Bone marrow (tissue), 2 donors: ENCODE measurements at places on chromosomes 7 and 10.

- no peak for DNase-seq
These were observed 164.3 kb upstream of the PODXL start for GRCh38 chr7:131720703-131721102.

- no peak for DNase-seq
These were observed 174.9 kb downstream of the GALNT11 start for GRCh38 chr7:152200395-152200794.

DNA sequence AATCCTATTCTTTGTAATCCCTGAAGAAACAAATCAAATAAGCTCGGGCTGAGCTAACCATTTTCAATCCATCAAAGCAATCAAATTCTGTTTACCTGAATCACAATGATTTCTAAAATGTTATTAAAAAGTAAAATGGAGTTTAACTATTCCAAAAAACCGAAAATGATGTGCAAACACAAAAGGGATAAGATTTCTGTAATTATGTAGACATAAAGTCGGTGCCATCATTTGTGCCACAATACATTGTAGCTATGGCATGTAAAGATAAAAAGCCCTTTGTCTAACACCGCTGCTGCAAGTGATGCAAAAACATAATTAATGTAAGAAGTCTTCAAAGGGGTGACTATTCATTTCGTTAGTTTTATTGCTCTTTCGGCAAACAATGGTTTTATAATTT is 125.1 kb upstream of the FAM204A start:
- no peak for DNase-seq

- no peak for DNase-seq
These were observed 156.1 kb downstream of the WDR11 start for GRCh38 chr10:121007264-121007663.

DNA sequence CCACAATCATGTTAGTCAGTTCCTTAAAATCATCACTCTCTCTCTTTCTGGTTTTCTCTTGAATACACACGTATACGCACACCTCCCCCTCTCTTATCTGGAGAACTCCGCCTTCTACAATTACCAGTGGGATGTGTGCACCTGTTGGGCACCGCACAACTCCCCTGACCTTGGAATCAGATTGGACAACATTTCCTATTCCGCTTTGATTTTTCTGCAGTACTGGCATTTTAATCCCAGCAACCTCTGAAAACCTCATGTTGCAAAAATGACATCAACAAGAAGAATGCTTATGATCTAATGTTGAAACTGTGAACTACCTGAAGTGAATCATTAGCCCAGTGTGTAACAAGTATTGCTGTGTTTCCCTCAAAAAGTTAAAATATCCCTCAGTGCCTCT is 109.6 kb downstream of the KIAA1217 start:
- DNase-seq = no peak

DNA sequence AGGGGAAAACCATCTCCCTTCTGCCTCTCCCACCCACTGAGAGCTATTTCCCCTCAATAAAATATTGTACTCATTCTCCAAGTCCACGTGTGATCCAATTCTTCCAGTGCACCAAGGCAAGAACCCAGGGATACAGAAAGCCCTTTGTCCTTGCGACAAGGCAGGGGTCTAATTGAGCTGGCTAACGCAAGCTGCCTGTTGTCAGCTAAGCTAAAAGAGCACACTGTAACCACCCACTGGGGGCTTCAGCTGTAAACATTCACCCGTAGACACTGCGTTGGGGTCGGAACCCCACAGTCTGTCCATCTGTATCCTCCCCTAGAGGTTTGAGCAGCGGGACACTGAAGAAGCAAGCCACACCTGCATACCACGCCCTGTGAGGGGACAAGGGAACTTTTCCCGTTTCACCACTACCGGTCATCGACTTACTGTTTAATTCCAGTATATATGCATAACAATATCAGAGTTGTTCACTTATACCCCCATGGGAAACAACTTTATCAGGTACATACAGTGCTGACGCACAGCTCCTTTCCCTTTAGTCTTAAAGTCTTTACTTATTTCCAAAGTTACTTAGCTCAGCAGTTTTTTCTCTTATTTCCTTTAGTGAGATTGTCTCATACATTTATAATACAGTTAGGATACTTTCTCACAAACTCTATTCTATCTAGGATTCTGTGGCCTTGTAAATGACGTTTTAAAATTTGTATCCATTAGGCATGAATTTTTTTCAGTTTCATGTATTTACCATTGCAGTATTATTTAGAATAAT is 721.6 kb downstream of the ANKRD7 start:
- no peak for DNase-seq

DNA sequence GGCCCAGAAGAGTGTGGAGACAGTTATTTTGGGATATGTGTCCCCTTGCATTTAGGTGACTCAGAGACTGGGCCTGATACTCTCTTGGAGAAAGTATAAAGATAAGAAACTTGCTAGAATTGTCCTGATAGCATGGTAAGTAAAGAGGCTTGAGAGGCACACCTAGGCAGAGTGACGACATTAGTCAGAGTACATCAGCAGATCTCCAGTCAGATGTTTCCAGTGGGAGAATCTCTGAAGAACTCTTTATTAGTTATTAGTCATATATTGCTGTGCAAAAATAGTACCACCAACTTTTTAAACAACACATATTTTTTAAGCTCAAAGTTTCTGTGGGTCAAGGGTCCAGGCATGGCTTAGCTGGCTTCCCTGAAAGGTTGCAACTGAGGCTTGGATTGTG is 182.6 kb downstream of the NEBL start:
- DNase-seq = no peak

DNA sequence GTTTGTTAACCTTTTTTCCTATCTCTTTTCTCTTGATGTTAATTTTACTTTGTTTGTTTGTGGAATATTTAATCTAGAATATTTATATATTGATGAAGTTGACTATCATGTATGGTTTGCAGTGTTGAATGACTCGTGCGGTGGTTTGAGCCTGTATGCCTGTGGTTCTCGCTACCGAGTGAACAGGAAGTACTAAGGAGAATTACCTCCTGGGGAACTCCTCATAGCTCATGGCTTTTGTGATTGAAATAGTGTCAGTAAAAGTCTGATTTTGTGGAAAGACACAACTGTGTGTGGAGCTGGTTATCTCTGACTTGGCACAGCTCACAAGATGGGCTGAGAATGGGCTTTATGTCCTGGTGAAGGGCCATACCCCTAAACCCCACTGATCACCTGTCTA is 498.6 kb downstream of the GLRX3 start:
- no peak for DNase-seq

- no peak for DNase-seq
These were observed 30.4 kb downstream of the AMZ1 start for GRCh38 chr7:2718296-2718965.

- DNase-seq = no peak
These were observed 3.4 kb downstream of the MMRN2 start for GRCh38 chr10:86953747-86954680.

- DNase-seq = no peak
These were observed 138.9 kb downstream of the CACNB2 start for GRCh38 chr10:18279173-18279572.

DNA sequence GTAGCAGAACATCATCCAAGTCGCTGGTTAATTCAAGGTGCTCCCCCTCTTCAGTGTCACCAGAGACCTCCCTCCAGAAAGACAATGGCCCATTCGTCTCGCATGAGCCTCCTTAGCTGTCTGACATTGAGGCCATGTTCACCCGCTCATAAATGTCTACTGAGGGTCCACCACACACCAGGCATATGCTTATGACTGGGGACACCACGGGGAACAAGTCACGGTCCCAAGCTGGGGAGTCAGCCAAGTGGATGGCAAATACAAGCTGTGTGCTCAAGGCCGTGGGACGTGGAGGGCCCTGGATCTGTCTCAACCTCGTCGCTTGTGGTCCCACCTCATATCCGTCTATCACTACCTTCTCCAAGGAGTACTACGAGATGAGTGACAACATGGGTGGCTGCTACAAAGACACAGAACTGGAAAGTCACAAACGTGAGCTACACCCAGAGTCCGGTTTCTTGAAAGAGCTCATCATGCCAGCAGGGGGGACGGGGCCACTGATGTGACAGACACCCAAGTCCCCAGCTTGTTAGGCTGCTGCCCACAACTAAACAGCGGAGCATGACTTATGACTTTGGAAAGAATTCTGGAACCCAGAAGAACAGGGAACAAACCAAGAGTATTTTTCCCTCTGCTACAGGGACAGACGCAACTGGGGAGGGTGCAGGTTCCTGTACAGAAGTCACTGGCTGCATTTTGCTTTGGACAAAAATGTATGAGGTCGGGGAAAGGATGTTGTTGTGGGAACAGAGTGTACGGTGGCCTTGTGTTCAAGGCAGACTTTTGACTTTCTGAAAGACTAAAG is 189.6 kb downstream of the COBL start:
- no peak for DNase-seq

DNA sequence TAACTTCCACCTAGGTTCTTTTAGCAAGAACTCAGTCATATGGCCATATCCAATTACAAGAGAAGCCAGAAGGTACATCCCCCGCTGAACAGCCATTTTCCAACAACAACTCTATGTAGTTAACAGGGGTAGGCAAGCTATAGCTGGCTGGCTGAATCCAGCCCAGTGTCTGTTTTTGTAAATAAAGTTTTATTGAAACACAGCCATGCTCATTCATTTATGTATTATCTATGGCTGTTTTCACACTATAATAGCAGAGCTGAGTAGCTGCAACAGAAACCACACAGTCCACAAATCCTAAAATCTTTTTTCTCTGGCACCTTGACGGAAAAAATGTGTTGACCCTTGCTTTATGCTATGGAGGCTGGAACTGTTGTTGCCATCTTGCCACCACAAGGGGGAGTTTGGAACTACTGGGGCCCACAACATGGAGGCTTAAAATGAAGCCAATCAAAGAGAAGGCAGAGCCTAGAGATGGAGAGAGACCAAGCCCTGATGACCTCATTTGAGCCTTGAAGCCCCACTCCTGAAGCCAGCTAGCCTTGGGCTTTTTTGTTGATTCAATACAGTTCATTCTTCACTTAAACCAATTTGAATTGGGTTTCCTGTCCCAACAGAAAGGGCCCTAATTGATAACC is 33.3 kb upstream of the XPNPEP1 start:
- DNase-seq = no peak

DNA sequence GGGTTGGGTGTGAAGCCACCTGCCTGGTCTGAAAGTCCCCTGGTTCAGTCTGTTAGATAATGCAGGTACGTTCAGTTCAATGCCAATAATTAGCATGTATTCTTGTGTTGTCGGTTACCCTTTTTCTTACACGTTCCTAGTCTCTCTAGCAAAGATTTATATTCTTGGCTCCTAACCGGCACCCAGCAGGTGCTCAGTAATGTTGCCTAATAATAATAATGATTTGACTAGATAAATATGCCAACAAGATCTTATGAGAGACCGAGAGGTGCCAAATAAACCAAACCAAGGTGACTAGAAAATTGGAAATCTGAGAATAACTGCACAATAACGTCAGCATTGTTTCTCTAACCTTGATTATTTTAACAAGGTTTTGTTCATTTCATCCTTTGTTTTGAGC is 1.1 kb upstream of the SMIM30 start:
- DNase-seq = no peak

- DNase-seq = no peak
These were observed 1.7 kb upstream of the CFAP58 start for GRCh38 chr10:104351919-104352318.

DNA sequence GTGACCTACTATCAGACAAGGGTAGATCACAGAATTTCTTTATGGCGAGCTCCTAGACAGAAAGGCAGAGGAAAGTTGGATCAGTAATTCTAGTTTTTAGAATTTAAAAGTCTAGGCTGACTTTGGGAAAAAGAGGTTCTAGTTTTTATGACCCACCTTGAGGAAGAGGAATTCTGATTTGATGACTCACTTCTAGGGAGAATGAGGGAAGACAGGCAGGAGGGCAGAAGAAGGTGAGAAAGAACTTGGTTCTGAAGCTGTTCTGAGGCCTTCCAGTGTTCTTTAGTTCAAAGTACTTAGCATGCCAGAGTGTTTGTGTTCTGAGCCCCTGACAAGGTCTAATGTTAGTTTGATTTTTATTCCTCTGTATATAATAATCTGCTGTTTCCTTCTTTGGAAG is 97.2 kb downstream of the PODXL start:
- no peak for DNase-seq

DNA sequence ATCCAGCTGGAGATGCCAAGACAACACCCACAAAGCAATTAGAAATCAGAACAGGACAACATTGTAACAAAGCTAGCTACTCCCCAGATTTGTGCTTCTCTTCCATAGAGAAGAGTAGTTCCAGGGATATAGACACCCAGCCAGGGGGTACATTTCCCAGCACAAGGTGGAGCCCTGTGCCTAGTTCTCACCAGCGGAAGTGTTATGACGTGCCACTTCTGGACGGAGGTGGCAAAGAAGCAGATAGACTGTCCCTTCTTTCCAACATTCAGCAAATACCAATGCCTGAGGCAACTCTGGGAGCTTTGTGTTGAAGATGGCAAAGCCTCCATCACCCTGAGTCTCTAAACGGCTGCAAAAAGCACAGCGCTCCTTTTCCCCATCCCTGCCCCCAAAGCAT is 23.4 kb upstream of the GSAP start:
- DNase-seq = no peak

DNA sequence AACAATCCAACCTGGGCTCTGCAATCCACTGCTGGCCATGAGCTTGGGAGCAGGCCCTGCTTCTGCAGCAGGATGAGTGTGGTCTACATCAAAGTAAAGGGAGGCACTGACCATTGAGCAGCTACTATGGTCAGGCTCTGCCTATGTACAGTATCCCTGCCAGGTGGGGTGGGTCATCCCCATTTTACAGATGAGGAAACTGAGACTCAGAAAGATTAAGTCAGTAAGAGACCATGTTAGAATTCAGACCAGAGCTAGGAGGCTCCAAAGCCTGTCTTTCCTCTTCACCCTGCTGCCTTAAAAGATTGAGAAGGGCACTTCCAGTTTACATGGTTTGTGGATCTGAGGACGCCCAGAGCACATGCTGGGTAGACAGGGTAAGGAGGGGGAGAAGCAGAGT is 27.1 kb upstream of the CDH23 start:
- no peak for DNase-seq

- no peak for DNase-seq
These were observed 86.3 kb downstream of the ALOX5 start for GRCh38 chr10:45460235-45460878.

GRCh38 chr7:152312316-152312715 is 123.5 kb downstream of the KMT2C start:
- no peak for DNase-seq

DNA sequence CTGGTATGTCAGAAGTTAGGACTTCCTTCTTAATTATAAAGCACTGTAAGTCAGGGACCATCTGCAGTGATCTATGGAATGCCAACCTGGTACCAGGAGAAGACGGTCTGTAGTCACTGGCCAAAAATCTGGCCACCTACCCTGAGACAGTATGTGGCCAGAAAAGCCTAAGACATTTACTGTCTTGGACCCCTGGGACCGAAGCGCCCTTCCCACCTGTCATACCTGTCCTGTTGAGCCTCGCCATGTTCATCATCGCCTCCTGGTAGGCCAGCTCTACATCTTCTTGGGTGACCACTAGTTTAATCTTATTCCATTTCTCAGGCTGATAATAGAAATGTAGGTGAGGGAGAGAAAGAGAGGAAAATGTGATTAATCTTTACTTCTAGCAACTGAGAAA is 20.0 kb downstream of the SEPHS1 start:
- DNase-seq = no peak
